Activated CD4-positive, alpha-beta T cell treated with anti-CD3 and anti-CD28 coated beads, Interleukin-2, amount 10 ng/mL, durations not matched to agents 7 days and 5 days (primary cell): ENCODE measurements at places on chromosomes 1 and 21. TPM values are rescaled to one million over a fixed set of nuclear protein-coding genes. Genes with fewer than 3 reads are reported as not detected.

Gene JAM2
- total RNA-seq: 0.23 TPM

Gene OLFML2B
- not detected for total RNA-seq

Gene KLHL21
- total RNA-seq: 20.0 TPM

Gene RNU1-1
- total RNA-seq: 2,316 TPM

Gene C4BPA
- total RNA-seq: not detected

Gene TRABD2B
- total RNA-seq: not detected

GRCh38 chr1:185776522-185776921, 42.3 kb downstream of the HMCN1 start:
- DNase-seq: no peak

- no peak for DNase-seq
These were observed 13.6 kb downstream of the TUFT1 start for GRCh38 chr1:151553659-151554058.

DNA sequence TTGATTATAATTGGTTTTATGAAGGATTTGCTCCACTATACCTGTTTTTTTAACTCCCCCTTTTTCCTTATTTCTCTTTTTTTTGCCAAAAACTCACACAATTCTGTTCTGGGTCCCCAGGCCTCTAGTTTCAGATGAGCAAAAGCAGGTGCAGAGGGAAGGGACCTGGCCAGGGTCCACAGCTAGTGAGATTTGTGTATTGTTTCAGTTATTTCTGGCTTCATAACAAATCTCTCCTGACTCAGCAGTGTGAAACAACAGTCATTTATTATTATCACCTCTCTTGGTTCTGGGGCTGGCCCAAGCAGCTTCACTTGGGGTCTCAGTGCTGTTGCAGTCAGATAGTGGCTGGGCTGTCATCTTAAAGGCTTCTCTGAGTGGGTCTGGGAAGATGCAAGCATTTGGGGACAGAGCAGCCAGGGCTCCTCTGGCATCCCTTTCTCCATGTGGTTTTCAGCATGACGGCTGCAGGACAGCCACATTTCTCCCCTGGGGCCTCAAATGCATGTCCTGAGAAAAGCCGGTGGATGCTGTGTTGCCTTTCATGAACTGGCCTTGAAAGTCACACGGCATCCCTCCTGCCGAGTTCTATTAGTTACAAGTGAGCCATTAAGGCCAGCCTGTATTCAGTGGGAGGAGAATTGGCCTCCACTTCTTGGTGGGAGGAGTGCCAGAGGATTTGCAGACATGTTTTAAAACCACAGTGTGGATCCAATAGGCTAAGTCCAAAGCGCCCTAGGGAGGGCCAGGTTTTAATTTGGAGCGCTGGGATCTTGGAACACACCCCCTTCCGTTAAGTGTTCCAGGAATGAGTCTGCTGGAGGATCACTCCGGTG, 137.1 kb downstream of the CAMTA1 start:
- no peak for DNase-seq

GRCh38 chr1:6347641-6348487, 45.7 kb downstream of the ACOT7 start:
- peak; percentile 75 for DNase-seq

- no peak for DNase-seq
These were observed 81.8 kb downstream of the DISC1 start for GRCh38 chr1:231708394-231708793.

DNA sequence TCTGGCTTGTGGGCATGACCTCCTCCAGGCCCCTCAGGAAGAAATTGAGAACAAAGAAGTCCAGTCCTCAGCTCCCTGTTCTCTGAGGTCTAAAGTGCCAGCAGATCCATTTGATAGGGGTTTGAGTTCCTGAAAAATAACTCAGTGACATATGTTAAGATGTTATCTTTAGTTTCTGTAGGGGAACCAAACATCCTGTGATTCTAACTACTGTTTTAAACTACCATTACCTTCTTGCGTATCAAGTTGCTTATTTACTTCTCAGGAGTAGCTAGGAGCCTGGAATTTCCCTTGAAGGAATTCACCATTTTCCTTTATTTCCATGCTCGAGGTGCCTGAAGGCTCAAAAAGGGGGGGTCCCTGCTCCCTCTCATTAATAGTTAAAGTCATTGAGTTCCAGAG, 18.8 kb upstream of the LIN9 start:
- no peak for DNase-seq
